ENCODE measurements at places on chromosomes 2 and 18.

- DNase-seq = no peak
These were observed 314.3 kb downstream of the TNS1 start for GRCh38 chr2:217688494-217688893.

GRCh38 chr2:227720680-227721079, 2.9 kb upstream of the SLC19A3 start:
- no peak for DNase-seq

DNA sequence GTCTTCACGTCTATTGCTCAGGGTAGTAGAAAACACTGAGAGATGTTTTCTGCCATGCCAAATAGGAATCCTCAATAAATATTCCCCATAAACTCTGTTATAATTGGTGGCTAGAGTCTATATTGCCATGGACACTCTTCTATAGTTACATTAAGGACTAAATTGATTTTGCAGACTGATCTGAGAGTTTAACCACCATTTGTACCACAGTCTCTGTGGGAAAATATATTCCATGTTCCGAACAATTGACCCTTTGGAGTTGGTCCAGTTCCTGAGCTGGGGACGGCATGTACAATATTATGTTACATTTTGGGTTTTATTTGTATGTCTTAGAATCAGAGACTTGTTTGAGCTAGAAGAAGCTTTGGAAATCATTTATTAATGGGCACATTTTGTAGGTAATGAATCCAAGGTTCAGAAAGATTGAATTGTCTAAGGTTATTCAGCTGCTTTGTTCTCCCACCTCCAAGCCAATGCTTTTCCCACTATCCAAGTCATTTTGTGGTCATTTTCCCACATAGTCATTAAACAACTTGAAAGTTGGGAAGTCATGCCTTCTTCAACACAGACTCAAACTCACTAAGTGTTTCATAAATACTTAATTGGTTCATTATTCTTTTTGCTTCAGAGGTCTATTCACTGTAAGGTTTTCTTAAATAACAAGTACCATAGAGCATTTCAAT, 5.1 kb upstream of the PPP1CB start:
- no peak for DNase-seq

- no peak for DNase-seq
These were observed 32.9 kb downstream of the EPAS1 start for GRCh38 chr2:46329803-46330775.

All from NCI-H187 treated with DMSO at 0.1 percent for 48 hours (cell line).